A549 treated with Mapracorat at 1 μM for 4 hours (cell line): ENCODE measurements at places on chromosomes 4 and X. TPM values are rescaled to one million over a fixed set of nuclear protein-coding genes. Genes with fewer than 3 reads are reported as not detected.

Gene MYOZ2
- total RNA-seq = not detected in 5 replicates

Gene XK
- 0.28 to 0.44 TPM (median 0.40 TPM) in 5 replicates for total RNA-seq

Gene NXF2
- not detected in 5 replicates for total RNA-seq

Gene COL4A6
- total RNA-seq = 13.8 to 16.2 TPM (median 15.5 TPM) in 5 replicates

Gene ZNF827
- 1.9 to 3.2 TPM (median 2.3 TPM) in 5 replicates for total RNA-seq

Gene MAMLD1
- 7.0 to 8.0 TPM (median 7.5 TPM) in 5 replicates for total RNA-seq

Gene PLP2
- total RNA-seq = 366 to 455 TPM (median 433 TPM) in 5 replicates

Gene REPS2
- 0.72 to 1.9 TPM (median 1.3 TPM) in 5 replicates for total RNA-seq

Gene SRPX2
- 2.1 to 3.4 TPM (median 2.7 TPM) in 5 replicates for total RNA-seq

Gene ARR3
- total RNA-seq = not detected in 5 replicates

Gene MEPE
- total RNA-seq = not detected in 5 replicates

Gene OTUD6A
- total RNA-seq = not detected in 5 replicates

Gene NAAA
- total RNA-seq = 20.7 to 24.3 TPM (median 22.5 TPM) in 5 replicates

Gene TTC29
- not detected in 5 replicates for total RNA-seq

Gene UGT2B7
- 0.14 to 0.46 TPM (median 0.19 TPM) in 5 replicates for total RNA-seq

Gene TCP11X2
- not detected in 5 replicates for total RNA-seq

Gene CFAP99
- 0.08 to 0.22 TPM (median 0.22 TPM) in 3 of 5 replicates, not detected in the others for total RNA-seq

Gene UGT8
- 0.07 to 0.15 TPM (median 0.13 TPM) in 5 replicates for total RNA-seq

Gene BEX1
- total RNA-seq = not detected in 5 replicates

Gene ITM2A
- 0.31 TPM in 1 of 5 replicates, not detected in the others for total RNA-seq

Gene ADH1B
- total RNA-seq = not detected in 5 replicates

Gene MAGEA2B
- total RNA-seq = 0.19 TPM in 1 of 5 replicates, not detected in the others

Gene MXRA5
- not detected in 5 replicates for total RNA-seq

Gene HGFAC
- 0.07 to 0.31 TPM (median 0.19 TPM) in 5 replicates for total RNA-seq

Gene PCYT1B
- total RNA-seq = 0.05 to 0.09 TPM in 2 of 5 replicates, not detected in the others

Gene CDKL2
- 0.82 to 1.0 TPM (median 0.91 TPM) in 5 replicates for total RNA-seq

Gene PDCL2
- total RNA-seq = not detected in 5 replicates

Gene FGFRL1
- 13.2 to 22.9 TPM (median 18.8 TPM) in 5 replicates for total RNA-seq

Gene KDR
- total RNA-seq = 0.08 to 0.19 TPM (median 0.13 TPM) in 4 of 5 replicates, not detected in the other

Gene GYG2
- total RNA-seq = 3.6 to 5.0 TPM (median 4.3 TPM) in 5 replicates

Gene SASH3
- total RNA-seq = not detected in 5 replicates

Gene PPBP
- 0.21 TPM in 1 of 5 replicates, not detected in the others for total RNA-seq

Gene MSANTD1
- total RNA-seq = 0.08 to 0.20 TPM (median 0.12 TPM) in 5 replicates

Gene SCD5
- total RNA-seq = 6.1 to 7.6 TPM (median 6.8 TPM) in 5 replicates

Gene OPN1LW
- total RNA-seq = not detected in 5 replicates

Gene SLC38A5
- total RNA-seq = 0.13 to 0.56 TPM (median 0.31 TPM) in 5 replicates
